ENCODE measurements at places on chromosomes 5 and 9. TPM values are rescaled to one million over a fixed set of nuclear protein-coding genes. Genes with fewer than 3 reads are reported as not detected.

- no peak for DNase-seq
Observed at GRCh38 chr5:58718269-58718978, 135.5 kb downstream of the RAB3C start.

DNA sequence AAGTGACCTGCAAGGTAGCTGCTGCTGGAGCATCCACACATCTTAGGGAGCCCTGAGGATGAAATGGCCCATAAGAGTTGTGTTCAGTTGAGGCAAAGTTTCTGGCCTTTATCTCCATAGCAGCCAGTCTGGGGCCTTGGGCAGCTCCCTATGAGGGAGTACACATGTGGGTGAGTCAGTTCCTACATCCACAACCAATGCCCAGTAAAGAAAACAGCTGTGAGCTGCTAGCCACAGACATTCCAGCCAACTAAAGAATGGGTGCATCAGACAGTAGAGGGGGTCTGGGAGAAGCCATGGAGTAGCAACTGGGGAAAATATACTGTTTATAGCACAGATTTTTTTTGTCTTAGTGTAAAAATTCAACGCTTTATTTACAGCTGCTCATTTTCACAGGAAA lies 720.7 kb downstream of the TLE1 start:
- no peak for DNase-seq

- DNase-seq: no peak
Observed at GRCh38 chr5:80667384-80667783, 12.6 kb upstream of the DHFR start.

- no peak for DNase-seq
Observed at GRCh38 chr5:115079924-115080623, 89.6 kb downstream of the TRIM36 start.

GRCh38 chr9:106796771-106797170 lies 66.2 kb upstream of the ZNF462 start:
- DNase-seq: no peak

RANBP3L gene
- 14.7 TPM for total RNA-seq

DNA sequence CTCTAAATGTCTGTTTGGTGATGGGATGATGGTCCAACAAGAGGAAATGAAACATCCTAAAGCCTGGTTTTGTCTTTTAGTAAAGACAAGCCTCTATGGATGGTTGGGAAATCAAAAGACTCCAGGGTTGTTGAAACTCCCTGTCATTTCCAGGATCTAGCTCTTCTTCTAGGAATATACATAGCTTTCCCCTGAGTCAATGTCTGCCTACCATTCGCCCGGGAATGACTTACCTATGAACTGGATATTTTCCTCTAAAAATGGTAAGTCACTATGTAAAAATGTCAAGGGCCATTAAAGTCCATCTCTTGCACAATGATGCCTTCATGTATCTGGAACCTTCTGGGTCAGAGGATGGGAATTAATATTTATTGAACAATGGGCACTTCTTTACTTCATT lies 11.1 kb upstream of the KIF12 start:
- DNase-seq: no peak

SERF1A gene
- 20.1 TPM for total RNA-seq

All from occipital lobe (tissue), 3 donors.